PC-9 (cell line): ENCODE measurements at places on chromosomes 2 and 18. TPM values are rescaled to one million over a fixed set of nuclear protein-coding genes. Genes with fewer than 3 reads are reported as not detected.
A peak's percentile ranks its signal among the peaks of the same experiment; 100 is the strongest.

CNTNAP5 gene
- not detected in 2 replicates for total RNA-seq

CFAP65 gene
- total RNA-seq, result not detected in 2 replicates

UGT1A8 gene
- total RNA-seq, result 0.17 and 0.20 TPM in 2 replicates

DNA sequence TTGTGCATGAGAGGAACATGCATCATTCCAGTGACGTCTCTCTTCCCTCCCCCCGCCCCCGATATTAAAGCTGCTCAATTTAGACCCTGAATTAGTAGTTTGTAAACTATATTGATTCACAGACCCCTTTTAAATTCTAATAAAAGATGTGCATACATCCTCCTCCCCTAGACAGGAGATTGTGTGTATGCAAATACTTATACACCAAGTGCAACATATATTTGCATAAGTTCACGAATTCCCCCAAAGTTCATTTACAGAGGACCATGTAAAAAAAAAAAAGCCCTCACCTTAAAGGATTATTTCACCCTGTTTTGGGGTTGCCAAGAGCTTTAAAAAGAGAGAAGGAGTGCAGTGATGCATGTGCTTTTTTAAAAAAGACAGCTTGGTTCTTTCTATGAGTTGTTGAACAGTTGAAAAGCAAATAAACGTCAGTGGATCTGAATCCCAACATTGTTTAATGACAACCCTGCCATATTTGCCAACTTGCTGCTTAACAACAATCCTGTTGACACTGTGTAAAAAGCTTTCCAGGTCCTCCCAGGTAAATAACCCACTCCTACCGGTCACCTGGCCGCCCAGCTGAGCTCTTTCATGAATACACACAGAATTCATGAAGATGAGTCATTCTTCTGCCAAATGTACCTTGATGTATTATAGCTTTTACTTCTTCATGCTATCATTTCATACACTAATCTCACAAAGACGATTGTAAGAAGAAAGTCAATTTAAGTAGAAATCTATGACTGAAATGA, 211.5 kb downstream of the IKZF2 start:
- H3K36me3 ChIP-seq, result no peaks in the 10 kb centered on the region
- peak; percentile 52 for DNase-seq
- H3K27me3 ChIP-seq, result no peaks in the 10 kb centered on the region
- H3K4me3 ChIP-seq, result no peak overlapping the region
- peak overlapping the region; percentile 76 for H3K27ac ChIP-seq

DNA sequence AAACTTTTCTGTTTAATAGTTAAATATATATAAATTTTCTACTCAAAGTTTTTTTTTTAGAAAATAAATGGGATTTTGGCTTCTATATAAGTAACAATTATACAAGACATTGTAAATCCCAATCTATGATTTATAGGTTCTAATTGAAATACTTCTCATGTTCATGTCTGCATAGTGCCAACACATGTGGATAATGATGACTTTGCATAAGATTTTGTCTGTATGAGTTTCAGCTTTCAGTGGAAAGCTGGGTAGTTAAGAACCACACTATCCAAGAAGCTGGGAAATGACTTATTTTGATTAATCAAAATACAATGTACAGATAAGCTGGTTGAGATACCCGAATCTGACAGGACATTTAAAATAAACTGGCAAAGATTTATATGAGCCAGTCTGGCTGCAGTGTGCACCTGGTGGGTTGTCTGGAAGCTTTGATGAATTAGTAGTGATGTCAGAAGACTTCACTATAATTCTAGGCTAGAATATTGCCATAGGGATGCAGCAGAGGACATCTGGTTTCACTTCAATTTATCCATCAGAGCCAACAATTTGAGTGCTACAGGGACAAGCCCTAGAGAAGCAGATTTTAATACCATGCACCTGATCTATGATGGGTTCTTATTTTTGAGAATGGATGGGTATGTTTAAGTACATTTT, 45.4 kb downstream of the EML6 start:
- peaks cover 29% of the 10 kb centered on the region for H3K4me1 ChIP-seq
- no peak overlapping the region for H3K27ac ChIP-seq
- no peak for DNase-seq

DNA sequence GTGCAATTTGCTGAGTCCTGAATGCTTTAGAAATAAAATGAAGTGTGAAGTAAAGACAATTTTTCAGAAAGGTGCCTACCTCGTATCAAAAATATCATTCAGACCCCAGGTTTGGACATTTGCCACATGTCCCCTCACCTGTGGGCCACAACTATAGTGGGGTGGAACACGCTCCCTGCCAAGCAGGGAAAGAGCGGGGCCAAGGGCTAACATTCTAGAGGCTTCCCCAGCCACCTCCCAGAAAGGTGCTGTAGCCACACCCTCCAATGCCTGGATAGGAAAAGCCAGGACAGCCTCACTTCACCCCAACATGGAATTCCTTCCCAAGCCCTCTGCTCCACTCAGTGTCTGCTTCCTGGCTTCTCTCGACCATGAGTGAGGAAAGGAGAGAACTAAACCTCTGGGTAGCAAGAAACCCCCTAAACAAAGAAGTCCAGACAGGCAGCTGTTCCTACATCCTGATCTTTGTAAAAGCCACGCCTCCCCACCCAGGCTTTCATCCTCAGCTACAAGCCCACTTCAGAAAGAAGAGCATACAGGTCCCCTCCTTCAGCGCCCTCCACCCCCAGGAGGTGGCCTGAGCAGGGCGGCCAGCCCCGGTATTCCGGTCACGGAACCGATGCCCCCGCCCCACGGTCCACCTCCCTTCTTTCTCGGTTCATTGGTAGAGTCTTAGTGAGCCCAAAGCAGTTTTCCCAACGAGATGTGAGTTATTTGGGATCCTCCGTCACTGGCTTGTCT, 2.1 kb downstream of the COL6A3 start:
- no peak overlapping the region for H3K4me3 ChIP-seq
- DNase-seq, result no peak
- H3K27ac ChIP-seq, result no peak overlapping the region
- H3K36me3 ChIP-seq, result no peaks in the 10 kb centered on the region
- H3K27me3 ChIP-seq, result no peaks in the 10 kb centered on the region
